Panc1 (cell line): ENCODE measurements at places on chromosomes 13 and 19. TPM values are rescaled to one million over a fixed set of nuclear protein-coding genes. Genes with fewer than 3 reads are reported as not detected.

The CACNA1A gene
- 0.51 TPM for total RNA-seq

The ING1 gene
- total RNA-seq, result 9.2 TPM

The ZNF560 gene
- not detected for total RNA-seq

The ZBTB32 gene
- not detected for total RNA-seq

The ZNF600 gene
- 13.6 TPM for total RNA-seq

The ZNF30 gene
- 5.3 TPM for total RNA-seq

The LAIR2 gene
- total RNA-seq, result not detected

The FUT3 gene
- total RNA-seq, result 0.36 TPM

The VMAC gene
- total RNA-seq, result 5.2 TPM

The ZNF728 gene
- not detected for total RNA-seq

The CBY2 gene
- total RNA-seq, result not detected

The KCNRG gene
- 0.31 TPM for total RNA-seq

The C19orf33 gene
- total RNA-seq, result 201 TPM

The GAS6 gene
- 28.1 TPM for total RNA-seq

The ZNF44 gene
- total RNA-seq, result 5.0 TPM

The CFD gene
- total RNA-seq, result 9.9 TPM

The KLK10 gene
- not detected for total RNA-seq

The SLITRK5 gene
- 0.08 TPM for total RNA-seq

The LILRB3 gene
- total RNA-seq, result 0.18 TPM

The IGFL1 gene
- total RNA-seq, result not detected

The CACNG8 gene
- 17.7 TPM for total RNA-seq

The TMEM145 gene
- 3.0 TPM for total RNA-seq

The ELSPBP1 gene
- total RNA-seq, result not detected

The CATSPERD gene
- total RNA-seq, result 0.08 TPM

The SIGLEC12 gene
- not detected for total RNA-seq

The IGFL2 gene
- total RNA-seq, result not detected

The KLF16 gene
- total RNA-seq, result 79.3 TPM

The IGFL3 gene
- total RNA-seq, result not detected

The ZNF714 gene
- 0.67 TPM for total RNA-seq

The SLC25A41 gene
- 0.21 TPM for total RNA-seq

The IL4I1 gene
- 1.5 TPM for total RNA-seq

The SPACA6 gene
- 14.3 TPM for total RNA-seq

The LATS2 gene
- total RNA-seq, result 24.5 TPM

The ANGPTL4 gene
- total RNA-seq, result 46.6 TPM

The PRX gene
- 3.4 TPM for total RNA-seq

The PSG6 gene
- total RNA-seq, result not detected

The NR2C2AP gene
- 42.1 TPM for total RNA-seq
